GM23338 (cell line): ENCODE measurements at places on chromosomes 3 and 15.

- no peak for DNase-seq
Observed at GRCh38 chr3:136949708-136950107, 8.1 kb upstream of the IL20RB start.

GRCh38 chr3:116233711-116234357 is 211.5 kb downstream of the LSAMP start:
- DNase-seq: no peak

DNA sequence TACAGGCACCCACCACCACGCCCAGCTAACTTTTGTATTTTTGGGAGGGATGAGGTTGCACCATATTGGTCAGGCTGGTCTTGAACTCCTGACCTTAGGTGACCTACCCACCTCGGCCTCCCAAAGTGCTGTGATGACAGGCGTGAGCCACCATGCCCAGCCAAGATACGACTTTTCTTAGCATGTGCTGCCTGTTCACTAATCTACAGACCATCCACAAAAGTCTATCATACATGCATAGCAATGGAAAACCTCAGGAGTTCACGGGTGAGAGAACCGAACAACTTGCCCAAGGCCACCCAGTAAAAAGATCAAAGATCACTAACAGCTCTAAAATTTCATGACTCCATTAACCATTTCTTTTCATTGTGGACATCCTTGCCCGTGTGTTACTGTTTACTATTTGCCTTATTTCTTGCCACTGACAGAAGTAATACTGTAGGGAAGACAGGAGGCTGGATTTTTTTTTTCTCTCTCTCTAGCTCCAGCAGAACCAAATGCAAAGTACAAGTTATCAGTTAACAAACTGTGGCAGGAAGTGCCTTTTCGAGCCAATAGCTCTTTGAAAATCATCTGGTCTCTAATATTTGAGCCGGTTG is 92.3 kb downstream of the FOXP1 start:
- no peak for DNase-seq

DNA sequence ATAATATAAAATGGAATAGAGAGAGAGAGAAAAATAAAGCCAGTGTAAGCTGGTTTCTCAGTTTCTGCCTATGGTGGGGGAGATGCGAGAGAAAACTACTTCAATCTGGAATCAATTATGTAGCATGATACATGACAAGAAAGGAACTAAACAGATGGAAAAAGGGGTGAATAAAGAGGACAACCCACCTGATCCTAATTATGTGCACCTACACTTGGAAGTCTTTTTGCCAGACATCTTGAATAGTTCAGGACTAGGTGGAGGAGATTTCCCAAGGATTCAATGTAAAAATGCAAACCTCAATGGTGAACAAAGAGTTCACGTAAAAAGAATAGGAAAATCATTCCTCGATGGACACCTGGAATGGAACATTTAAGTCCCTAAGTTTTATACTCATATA is 524.4 kb upstream of the RGMA start:
- DNase-seq: no peak

- DNase-seq: no peak
Observed at GRCh38 chr3:113165841-113166240, 45.5 kb upstream of the BOC start.

- DNase-seq: no peak
Observed at GRCh38 chr15:85389306-85389650, 8.9 kb downstream of the AKAP13 start.

GRCh38 chr3:44926172-44926571 is 49.8 kb downstream of the ZDHHC3 start:
- DNase-seq: peak; percentile 47

DNA sequence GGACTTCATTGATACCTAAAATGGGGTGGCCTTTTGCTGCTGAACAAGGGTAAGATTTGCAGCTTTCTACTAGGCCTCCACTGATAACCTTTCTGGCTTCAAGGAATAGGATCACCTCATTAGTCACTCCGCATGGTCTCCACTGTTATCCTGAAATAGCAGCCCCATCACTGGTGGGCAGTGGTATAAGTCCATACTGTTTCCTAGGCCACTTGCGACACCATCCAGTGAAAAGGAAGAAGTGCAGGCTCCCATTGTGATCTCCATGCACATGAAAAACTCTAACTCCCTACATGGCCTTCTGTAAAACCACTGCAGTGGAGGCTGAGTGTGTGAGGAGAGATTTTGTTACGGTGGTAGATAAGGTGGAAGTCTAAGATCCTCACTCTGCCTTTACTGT is 1455.9 kb downstream of the SI start:
- peak; percentile 81 for DNase-seq

DNA sequence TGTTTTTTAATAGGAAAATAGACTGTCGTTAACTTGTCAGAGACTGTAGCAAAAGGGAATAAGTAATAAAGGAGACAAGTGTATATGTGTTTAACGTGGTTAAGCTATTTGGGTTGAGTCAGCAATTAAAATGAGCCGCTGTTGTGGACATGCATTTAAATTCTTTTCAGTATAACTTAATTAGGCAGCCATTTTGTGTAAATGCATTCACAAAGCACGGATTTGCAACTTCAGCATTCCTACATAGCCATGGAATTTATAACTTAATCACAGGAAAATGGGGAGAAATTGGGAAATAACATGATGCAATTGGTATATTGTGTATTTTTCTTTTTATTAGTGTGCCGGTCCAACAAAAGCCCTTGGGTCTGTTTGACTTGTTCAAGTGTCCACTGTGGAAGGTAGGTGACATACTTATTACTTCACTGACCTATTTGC is 27.9 kb downstream of the USP3 start:
- no peak for DNase-seq

GRCh38 chr15:80161468-80162016 is 8.7 kb downstream of the FAH start:
- no peak for DNase-seq

DNA sequence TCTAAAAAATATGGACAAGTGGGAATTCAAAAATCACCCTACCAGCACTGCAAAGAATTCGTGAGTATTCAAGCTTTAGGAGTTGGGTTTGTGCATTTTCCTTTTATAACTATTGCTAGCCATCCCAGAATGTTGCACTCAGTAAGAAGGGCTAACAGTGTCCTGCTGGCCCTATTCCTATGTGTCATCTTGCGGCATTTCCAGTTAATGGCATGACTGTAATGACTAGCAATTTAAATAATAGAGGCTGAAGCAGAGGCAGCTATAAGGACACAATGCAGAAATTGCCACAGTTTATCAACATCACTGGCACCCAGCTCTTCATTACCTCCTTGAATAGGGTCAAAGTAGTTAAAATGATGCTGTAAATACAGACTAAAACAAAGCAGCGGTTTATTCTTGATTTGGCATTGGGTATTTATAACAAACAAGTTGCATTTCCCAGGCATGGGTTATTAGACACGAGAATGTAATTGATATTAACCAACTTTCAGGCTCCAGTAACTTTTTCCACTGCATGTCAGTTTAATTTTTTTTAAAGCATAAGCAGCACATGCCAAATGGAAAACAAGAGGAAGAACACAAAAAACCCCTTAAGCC is 177.6 kb downstream of the FHIT start:
- DNase-seq: no peak

- no peak for DNase-seq
Observed at GRCh38 chr3:86208772-86209171, 782.2 kb downstream of the VGLL3 start.

GRCh38 chr15:66566963-66567531 is 1.2 kb upstream of the LCTL start:
- DNase-seq: peak; percentile 95

DNA sequence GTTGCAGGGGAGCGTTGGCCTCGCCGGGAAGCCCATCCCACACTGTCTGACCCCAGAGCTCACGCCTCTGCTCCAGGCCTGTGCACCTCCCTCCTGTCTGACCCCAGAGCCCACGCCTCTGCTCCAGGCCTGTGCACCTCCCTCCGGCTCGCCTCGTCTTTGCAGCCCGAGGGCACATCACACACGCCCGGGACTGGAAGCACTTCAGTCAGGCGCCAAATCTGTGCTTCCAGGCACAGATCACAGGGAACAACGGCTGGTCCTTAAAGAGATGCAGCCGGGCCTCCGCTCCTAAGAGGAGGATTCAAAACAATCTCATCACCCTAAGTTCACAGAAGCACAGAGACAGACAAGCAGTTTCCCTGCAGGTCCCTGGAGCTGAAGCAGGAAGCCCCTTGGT is 103.0 kb upstream of the RPL32 start:
- peak; percentile 23 for DNase-seq

DNA sequence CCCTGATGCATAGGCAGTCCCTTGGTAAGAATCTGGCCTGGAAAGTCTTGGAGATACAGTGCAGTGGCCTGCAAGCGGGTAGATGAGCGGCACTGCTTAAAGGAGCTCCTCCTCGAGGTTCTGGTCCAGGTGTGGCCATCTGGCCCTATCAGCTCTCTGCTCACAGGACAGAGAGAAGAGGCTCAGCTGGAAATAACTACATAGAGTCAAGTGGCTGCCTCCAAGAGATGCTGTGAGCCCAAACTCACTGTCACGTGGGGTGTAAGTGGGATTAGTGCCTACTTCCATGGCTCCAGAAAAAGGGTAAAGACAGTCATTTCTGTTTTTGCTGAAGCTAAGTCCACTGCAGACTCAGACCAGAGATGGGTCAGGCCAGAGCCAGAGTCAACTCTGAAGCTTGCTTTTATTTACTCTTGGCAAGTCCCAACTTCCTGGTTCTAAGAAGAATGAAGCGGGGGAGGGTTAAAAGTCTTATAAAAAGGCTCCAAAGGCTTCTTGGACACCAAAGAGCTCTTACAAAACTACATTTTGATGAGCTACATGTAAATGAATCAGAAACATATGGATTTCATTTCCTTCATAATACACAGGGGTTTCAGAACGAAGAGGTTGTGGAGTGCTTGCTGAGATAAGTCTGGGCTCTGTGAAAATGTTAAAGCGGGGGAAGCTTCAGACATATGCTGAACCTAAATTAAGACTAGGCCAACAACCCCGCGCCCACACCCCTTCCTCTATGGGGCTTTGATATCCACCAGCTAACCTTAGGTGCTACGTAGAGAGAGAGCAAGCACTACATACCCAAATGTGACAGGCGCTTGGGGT is 77.1 kb downstream of the PDZRN3 start:
- DNase-seq: peak; percentile 29

GRCh38 chr3:197398286-197398878 is 100.0 kb upstream of the DLG1 start:
- DNase-seq: no peak

DNA sequence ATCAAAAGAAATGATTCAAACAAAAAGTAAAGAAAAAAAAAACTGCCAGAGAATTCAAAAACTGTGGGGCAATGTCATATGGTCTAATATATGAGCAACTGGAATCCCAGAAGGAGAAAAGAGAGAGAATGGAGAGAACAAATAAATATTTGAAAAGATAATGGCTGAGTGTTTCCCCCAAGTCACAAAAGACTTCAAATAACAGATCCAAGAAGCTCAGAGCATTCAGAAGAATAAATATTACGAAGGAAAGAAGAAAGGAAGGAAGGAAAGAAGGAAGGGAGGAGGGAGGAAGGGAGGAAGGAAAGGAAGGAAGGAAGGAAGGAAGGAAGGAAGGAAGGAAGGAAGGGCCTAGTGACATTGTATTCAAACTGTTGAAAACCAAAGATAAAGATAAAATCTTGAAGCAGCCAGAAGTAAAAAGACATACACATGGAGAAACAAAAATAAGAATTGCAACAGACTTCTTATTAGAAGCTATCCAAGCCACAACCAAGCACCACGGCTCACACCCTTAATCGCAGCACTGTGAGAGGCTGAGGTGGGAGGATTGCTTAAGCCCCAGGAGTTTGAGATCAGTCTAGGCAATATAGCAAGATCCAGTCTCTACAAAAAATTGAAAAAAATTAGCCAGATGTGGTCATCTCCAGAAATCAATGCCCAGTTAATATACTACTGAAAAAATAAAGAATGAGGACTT is 118.9 kb upstream of the IGSF10 start:
- no peak for DNase-seq

DNA sequence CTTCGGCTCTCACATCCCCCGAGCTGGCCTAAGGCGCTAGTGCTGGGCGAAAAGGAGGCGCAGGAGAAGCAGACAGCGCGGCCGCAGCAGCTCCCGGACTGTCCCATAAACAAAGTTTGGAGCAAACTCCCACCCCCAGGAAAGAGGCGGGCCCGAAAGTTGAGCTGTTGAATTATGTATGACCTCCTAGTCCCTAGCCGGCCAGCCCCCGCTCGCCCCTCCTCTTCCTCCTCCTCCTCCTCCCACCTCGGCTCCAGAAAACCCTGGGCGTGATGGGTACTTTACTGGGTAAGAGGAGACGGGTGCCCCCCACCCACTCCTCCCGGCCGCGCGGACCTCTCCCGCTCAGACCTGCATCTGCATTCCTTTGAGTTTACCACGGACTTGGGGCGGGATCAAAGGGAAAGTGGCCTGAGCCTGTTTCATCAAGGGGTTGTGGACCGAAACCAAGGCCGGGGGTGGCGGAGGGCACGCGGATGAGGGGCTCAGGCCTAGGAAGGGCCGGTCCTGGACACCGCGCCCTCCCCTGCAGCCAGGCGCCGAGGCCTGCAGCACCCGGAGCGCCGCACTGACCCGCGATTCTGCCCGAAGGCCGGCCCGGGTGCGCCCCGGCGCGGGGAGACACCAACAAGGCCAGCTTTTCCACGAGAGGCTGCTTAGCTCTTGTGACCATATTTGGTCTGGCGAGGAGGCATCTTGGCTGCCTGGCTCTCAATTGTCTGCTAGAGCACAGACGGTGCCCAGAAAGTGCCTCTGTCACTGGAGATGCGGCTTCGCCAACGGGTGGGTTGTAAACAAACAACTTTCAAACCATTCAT is at the start of gene WWTR1:
Gene WWTR1 (minus strand): TSS at position 100 of the 818 bp plus-strand sequence. CDS start 719 bp downstream, outside the sequence.
- DNase-seq: peak; percentile 99

DNA sequence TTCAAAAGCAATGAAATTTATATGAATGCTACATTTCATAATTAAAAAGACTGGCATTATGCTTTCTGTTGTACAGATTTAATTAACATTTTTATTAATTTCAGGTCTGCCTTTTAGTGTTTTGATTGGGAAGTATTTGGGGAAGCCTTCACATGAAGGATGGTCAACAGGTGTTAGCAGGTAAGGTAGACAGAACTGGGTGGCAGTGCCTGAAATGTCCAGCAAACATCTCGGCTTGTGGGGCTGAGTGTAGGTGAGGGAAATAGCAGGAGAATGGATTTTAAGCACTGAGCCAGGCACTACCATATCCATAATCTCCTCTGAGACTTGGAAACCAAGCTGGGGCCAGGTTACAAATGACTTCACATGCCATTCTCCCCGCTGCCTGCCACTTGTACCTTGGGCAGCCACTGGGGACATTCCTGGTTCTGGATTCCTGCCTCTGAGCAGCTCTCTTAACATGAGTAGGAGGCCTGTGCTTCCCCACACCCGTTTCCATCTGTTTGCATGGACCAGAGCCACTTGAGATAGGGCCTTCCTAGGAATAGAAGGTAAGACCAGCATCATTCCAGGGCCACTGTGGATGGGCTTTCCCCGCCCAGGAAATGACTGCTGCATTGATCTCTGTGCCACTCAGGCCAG is 125.9 kb upstream of the HES1 start:
- DNase-seq: peak; percentile 64
